Ovary (tissue), 10 donors: ENCODE measurements at places on chromosomes 2 and 18. TPM values are rescaled to one million over a fixed set of nuclear protein-coding genes. Genes with fewer than 3 reads are reported as not detected.

DNA sequence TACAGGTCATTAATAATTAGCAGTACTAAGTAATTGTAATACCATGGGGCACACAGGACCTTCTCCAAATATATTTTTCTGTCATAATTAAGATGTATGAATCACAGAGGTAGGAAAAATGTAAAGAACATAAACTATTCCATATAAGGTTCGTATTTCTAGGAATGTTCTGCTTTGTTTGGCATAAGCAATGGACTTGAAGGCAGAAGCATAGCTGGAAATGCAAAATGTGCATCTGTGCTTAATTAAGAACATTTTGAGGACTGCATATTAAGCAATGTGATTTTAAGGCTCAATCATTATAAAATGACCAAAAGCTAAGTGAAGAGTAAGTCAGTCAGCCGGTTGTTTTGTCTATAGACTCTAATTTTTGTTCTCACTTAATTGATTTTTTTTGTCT, 123.2 kb downstream of the RBM43 start:
- H3K4me1 ChIP-seq, result no peaks in the 10 kb centered on the region
- H3K27me3 ChIP-seq, result no peaks in the 10 kb centered on the region
- no peak overlapping the region for H3K27ac ChIP-seq
- no peak overlapping the region for H3K4me3 ChIP-seq

- H3K4me3 ChIP-seq, result no peak overlapping the region
- H3K27me3 ChIP-seq, result no peaks in the 10 kb centered on the region
- no peak overlapping the region for H3K27ac ChIP-seq
- H3K4me1 ChIP-seq, result no peaks in the 10 kb centered on the region
These were observed 529.9 kb upstream of the KLHL29 start for GRCh38 chr2:22855081-22855480.

DNA sequence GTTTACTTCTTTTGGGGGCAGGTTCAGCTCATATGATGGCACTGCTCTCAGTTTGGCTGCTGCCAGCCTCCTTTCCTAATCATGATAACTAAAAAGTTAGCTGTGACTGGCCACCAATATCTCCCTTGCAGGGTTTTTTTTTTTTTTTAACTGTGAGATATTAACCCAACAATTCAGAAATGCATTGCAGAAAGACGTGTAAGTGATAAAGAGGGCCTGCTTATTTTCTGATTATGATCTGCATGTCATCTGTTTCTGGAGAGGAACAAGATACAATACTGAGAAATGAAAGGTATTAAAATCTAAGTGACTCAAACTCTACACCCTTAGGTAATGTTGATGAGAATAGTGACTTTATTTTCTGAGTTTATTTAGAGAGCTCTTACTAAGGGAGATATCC, 905.6 kb downstream of the SOCS6 start:
- H3K27ac ChIP-seq, result no peak overlapping the region
- DNase-seq, result no peak
- no peak overlapping the region for H3K4me3 ChIP-seq
- H3K27me3 ChIP-seq, result no peaks in the 10 kb centered on the region
- H3K4me1 ChIP-seq, result no peaks in the 10 kb centered on the region
- H3K36me3 ChIP-seq, result no peaks in the 10 kb centered on the region

- DNase-seq, result no peak
- no peak overlapping the region for H3K27ac ChIP-seq
- no peak overlapping the region for H3K4me3 ChIP-seq
- no peaks in the 10 kb centered on the region for H3K4me1 ChIP-seq
- H3K27me3 ChIP-seq, result no peaks in the 10 kb centered on the region
- H3K36me3 ChIP-seq, result no peaks in the 10 kb centered on the region
These were observed 99.1 kb upstream of the ARHGAP15 start for GRCh38 chr2:143030127-143030526.

- no peaks in the 10 kb centered on the region for H3K36me3 ChIP-seq
- no peak overlapping the region for H3K4me3 ChIP-seq
- no peaks in the 10 kb centered on the region for H3K27me3 ChIP-seq
- no peak overlapping the region for H3K27ac ChIP-seq
- DNase-seq, result no peak
- H3K4me1 ChIP-seq, result no peaks in the 10 kb centered on the region
These were observed 158.7 kb downstream of the PXDN start for GRCh38 chr2:1585635-1586034.

- H3K4me1 ChIP-seq, result no peaks in the 10 kb centered on the region
- no peak for DNase-seq
- H3K27ac ChIP-seq, result no peak overlapping the region
- no peak overlapping the region for H3K4me3 ChIP-seq
- no peaks in the 10 kb centered on the region for H3K27me3 ChIP-seq
These were observed 321.5 kb downstream of the FBXO15 start for GRCh38 chr18:73826098-73826497.

- H3K27me3 ChIP-seq, result no peaks in the 10 kb centered on the region
These were observed 41.9 kb upstream of the C2orf66 start for GRCh38 chr2:196851088-196851487.

- no peaks in the 10 kb centered on the region for H3K36me3 ChIP-seq
- no peaks in the 10 kb centered on the region for H3K27me3 ChIP-seq
- no peak overlapping the region for H3K27ac ChIP-seq
These were observed 1529.5 kb downstream of the LRP1B start for GRCh38 chr2:140601342-140601741.

DNA sequence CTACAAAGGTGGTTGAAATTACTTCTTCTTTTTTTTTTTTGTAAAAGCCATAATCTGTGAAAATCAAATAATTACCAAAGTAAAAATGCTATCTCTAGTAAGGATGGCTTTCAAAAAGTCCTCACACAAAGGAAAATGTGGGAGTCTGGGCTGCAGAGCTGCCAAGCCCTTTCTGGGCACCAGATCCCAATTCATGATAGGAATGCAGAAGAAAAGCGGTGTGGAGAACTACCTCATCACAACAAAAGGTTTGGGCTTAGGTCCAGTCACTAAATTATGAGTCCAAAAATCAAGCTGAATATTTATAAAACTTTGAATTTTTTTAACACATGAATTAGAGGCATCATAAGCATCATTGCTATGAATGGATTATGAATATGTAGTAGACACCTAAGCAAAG, 30.8 kb upstream of the EPHA4 start:
- H3K4me3 ChIP-seq, result no peak overlapping the region
- no peak overlapping the region for H3K27ac ChIP-seq
- no peaks in the 10 kb centered on the region for H3K4me1 ChIP-seq
- H3K36me3 ChIP-seq, result no peaks in the 10 kb centered on the region
- no peaks in the 10 kb centered on the region for H3K27me3 ChIP-seq

DNA sequence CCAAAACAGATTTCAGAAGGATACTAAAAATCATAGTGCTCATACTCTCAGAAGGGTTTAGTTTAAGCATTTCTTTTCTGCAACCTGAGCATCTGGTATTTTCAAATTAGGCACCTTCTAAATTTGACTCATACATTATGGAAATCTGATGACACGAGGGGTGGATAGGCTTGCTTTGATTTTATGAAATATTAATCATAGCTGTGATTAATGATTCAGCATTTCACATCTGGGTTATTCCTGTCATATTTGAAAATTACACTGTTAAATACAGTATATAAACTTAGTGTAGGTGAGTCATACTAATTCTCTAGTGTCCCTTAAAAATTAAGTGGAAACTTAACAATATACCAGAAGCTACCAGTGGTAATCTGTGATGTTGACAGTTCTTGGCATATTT, 47.7 kb downstream of the MRPS9 start:
- no peaks in the 10 kb centered on the region for H3K27me3 ChIP-seq
- no peak overlapping the region for H3K4me3 ChIP-seq
- H3K4me1 ChIP-seq, result peaks cover 6% of the 10 kb centered on the region
- no peak for DNase-seq

DNA sequence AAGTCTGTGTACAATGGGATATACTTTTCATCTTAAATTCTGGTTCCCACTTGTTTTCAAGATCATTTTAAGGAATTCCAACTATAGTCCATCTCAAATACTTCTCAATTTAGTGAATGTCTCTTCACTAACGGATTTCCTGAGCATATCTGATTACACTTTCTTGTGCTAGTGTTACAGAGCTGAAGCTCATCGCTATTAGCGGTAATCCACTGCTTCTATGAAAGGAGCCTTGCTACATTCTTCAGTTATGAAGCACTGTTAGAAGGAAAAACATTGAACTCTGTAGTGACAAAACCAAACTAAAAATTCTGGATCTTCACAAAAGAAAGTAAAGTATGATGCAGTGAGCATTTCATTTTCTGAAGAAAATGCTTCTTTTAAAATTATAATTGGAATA, 72.0 kb downstream of the AGPS start:
- no peak for DNase-seq
- H3K4me3 ChIP-seq, result no peak overlapping the region
- no peaks in the 10 kb centered on the region for H3K4me1 ChIP-seq
- H3K36me3 ChIP-seq, result no peaks in the 10 kb centered on the region
- no peak overlapping the region for H3K27ac ChIP-seq
- no peaks in the 10 kb centered on the region for H3K27me3 ChIP-seq

Gene TUBB8B
- 0.73 TPM for total RNA-seq

Gene ITPRIPL1
- 0.92 TPM for total RNA-seq

Gene C2orf92
- total RNA-seq, result 17.5 TPM

Gene WDR7
- total RNA-seq, result 22.0 TPM

Gene ACMSD
- total RNA-seq, result not detected

Gene DSC1
- total RNA-seq, result not detected

Gene CFAP65
- total RNA-seq, result not detected

Gene KCNS3
- 1.2 TPM for total RNA-seq
